Suprapubic skin (tissue), 4 donors: ENCODE measurements at places on chromosomes 3 and 15.

GRCh38 chr3:66639809-66640356, 139.1 kb upstream of the LRIG1 start:
- no peaks in the 10 kb centered on the region for H3K27me3 ChIP-seq
- DNase-seq: no peak
- no peaks in the 10 kb centered on the region for H3K4me1 ChIP-seq
- H3K4me3 ChIP-seq: no peak overlapping the region

DNA sequence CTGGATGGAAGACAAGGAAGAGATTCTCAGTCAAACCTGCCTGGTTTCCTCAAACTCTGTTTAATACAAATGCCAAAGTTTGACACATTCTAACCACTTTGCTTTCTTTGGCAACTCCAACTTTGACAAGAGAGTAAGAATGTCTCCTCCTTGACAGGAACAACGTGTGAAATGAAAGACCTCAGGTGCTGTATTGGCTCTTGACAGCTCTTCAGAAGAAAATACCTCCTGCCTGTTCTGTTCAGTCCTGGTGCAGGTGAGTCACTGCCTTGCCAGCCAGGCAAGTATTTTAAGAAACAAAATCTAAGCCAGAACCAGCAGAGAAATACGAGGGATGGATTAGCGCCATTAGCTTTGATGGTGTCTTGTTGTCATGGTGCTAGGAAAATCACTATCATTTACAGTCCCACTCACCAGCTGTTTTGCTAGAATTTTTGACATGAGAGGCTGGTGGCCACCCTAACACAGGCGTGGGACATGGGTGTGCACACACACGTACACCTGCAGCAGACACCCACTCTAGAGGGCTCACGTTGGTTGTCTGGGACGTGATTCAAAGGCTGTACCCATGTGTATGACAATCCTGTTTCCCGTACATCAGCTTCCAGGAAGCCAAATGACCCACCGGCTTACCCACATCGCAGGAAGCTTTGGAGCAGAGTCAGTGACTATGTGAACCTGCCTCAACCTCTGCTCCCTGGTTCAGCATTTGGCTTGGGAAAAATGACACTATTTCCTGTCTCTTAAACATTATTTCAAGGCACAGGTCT, 60.4 kb downstream of the CCNL1 start:
- H3K27ac ChIP-seq: peak overlapping the region; percentile 33
- no peak overlapping the region for H3K4me3 ChIP-seq
- H3K4me1 ChIP-seq: peaks cover 18% of the 10 kb centered on the region
- DNase-seq: no peak
- H3K27me3 ChIP-seq: no peaks in the 10 kb centered on the region
- H3K36me3 ChIP-seq: no peaks in the 10 kb centered on the region

GRCh38 chr15:26083896-26084295, 220.8 kb upstream of the ATP10A start:
- H3K4me1 ChIP-seq: peaks cover 10% of the 10 kb centered on the region
- H3K4me3 ChIP-seq: no peak overlapping the region
- H3K36me3 ChIP-seq: no peaks in the 10 kb centered on the region
- H3K27me3 ChIP-seq: no peaks in the 10 kb centered on the region

- H3K4me3 ChIP-seq: no peak overlapping the region
- no peaks in the 10 kb centered on the region for H3K4me1 ChIP-seq
- DNase-seq: no peak
- H3K27me3 ChIP-seq: no peaks in the 10 kb centered on the region
- peaks cover 9% of the 10 kb centered on the region for H3K36me3 ChIP-seq
- H3K27ac ChIP-seq: no peak overlapping the region
Observed at GRCh38 chr15:67575039-67575502, 32.6 kb downstream of the MAP2K5 start.
